ENCODE measurements at places on chromosomes 3 and 15.

DNA sequence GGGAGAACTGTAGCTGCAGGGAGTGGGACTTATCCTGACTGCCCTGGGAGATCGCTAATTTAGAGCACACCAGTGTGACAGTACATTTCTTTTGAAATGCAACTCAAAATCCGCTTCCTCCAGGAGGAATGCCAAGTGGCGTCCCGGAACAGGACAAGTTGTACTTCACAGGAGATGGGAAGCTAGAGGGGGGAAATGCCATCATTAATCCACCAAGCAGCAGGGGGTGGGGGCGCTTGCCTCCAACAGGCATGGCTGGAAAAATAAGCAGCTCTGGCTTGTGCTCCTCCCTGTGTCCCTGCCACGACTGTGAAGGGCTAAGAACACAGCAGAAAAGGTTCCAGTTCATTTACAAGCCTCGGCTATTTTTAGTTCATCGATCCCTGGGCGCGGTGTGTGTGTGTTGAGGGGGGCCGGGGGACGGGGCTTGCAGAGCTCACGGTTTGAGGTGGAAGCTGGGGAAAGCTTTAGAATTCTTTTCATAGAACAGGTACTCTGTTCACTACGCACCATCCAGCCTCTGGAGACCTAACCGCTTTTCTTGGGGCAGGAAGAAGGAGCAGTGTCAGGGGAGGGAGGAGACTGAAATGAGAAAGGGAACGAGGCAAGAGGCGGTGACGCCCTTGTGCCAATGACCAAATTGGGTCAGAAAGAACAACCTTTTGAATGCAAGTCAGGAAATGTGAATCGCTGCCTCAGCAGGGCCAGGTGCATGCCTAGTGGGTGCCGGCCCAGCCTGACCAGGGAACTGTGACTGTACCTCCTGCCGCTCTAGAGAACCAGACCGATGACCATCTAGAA lies 51.8 kb upstream of the DGKG start:
- no peak for DNase-seq

- no peak for DNase-seq
Observed at GRCh38 chr3:43087249-43087776, 18.6 kb downstream of the POMGNT2 start.

- DNase-seq = no peak
Observed at GRCh38 chr15:32855942-32856341, 138.1 kb downstream of the GREM1 start.

DNA sequence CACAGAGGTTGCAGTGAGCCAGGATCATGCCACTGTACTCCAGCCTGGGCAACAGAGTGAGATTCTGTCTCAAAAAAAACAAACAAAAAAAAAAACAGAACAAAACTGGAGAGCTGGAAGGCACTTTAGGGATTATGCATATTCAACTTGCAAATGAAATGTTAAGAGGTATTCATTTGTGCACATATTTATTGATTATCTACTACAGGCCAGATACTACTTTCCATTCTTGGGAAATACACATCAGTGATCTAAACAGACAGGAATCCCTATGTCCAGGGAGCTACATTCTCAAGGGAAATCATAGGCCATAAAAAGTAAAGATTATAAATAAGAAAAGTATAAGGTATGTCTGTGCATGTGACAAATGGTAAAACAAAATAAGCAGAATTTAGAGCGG lies 322.6 kb downstream of the GABRG3 start:
- DNase-seq = no peak

DNA sequence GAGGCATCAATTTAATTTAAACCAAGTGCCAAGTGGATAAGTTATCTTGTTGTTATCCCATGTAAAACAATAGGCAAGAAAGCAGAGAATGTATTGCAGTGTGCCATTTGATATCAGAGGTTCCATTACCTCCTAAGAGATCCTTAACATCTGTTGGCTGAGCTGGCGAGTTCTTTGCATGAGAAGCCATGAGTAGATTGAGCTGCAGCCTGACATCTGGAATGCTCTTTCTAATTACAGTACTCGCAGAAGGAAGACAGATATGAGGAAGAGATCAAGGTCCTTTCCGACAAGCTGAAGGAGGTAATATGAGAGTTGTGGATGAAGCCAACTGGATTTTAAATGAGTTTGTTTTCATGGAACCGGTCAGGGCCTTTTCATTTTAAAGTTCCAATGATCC lies 19.4 kb downstream of the TPM1 start:
- DNase-seq = no peak

DNA sequence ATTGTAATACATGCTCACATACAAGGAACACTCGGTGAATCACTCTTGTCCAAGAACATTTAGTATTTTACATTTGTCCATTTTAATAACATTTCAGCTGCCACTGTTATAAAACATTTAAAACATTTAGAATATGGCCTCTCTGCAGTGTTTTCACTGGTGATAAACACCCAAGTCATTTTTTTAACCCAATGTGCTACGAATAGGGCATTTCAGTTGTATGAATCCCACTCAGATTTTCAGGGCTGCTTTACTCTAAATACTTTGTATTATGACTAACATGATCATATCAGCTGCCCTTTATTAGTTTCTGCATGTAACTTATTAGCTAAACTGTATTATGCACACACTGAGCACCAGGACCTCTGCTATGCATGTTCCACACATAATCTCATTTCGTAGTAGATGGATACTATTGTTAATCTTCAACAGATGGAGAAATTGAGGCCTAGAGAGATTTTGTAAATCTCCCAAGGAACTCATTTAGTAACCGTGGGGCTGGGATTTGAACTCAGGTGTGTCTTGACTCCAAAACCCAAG lies 148.6 kb upstream of the CDIN1 start:
- no peak for DNase-seq

GRCh38 chr3:61903931-61904657 lies 342.7 kb downstream of the PTPRG start:
- DNase-seq = no peak

Measured in activated CD8-positive, alpha-beta memory T cell treated with anti-CD3 and anti-CD28 coated beads for 1 hour (primary cell).